ENCODE measurements at places on chromosomes 16 and 17. TPM values are rescaled to one million over a fixed set of nuclear protein-coding genes. Genes with fewer than 3 reads are reported as not detected.

DNA sequence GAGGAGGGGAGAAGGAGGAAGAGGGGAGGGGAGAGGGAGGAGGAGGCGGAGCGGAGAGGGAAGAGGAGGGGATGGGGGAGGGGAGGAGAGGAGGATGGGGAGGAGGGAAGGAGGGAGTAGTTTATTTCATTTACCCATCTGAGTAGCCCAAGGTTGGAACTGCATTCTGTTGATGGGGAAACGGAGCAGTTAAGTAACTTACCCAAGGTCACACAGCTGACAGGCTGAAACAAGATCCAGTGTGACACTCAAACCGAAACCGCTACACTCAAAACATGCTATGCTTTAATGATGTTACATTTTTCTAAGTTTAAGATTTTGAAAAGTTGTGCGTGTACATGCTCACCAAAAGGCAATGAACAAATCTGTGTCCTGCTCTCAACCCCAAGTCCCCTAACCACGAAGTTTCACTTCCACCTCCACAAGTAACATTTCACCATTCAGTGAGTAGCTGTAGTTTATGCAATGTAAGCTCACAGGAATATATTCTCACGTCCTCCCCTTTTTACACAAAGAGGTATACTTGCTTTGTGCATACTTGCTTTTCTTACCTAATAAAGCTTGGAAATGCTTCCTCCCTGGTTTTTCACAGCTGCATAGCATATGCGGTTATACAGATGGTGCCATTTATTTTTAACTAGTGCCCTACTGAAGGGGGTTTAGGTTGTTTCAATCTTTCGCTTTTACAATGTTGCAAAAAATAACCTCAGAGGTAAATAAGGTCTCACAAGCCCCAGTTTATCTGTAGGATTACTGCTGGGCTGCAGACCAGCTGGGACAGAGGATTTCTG lies 275.3 kb downstream of the PARN start:
- H3K27ac ChIP-seq = no peak overlapping the region
- no peaks in the 10 kb centered on the region for H3K27me3 ChIP-seq
- no peak for DNase-seq
- H3K4me3 ChIP-seq = no peak overlapping the region
- no peaks in the 10 kb centered on the region for H3K4me1 ChIP-seq

GRCh38 chr17:58358408-58359172 lies 6.6 kb upstream of the SUPT4H1 start:
- H3K36me3 ChIP-seq = no peaks in the 10 kb centered on the region
- no peak overlapping the region for H3K4me3 ChIP-seq
- no peak overlapping the region for H3K27ac ChIP-seq
- no peaks in the 10 kb centered on the region for H3K4me1 ChIP-seq

DNA sequence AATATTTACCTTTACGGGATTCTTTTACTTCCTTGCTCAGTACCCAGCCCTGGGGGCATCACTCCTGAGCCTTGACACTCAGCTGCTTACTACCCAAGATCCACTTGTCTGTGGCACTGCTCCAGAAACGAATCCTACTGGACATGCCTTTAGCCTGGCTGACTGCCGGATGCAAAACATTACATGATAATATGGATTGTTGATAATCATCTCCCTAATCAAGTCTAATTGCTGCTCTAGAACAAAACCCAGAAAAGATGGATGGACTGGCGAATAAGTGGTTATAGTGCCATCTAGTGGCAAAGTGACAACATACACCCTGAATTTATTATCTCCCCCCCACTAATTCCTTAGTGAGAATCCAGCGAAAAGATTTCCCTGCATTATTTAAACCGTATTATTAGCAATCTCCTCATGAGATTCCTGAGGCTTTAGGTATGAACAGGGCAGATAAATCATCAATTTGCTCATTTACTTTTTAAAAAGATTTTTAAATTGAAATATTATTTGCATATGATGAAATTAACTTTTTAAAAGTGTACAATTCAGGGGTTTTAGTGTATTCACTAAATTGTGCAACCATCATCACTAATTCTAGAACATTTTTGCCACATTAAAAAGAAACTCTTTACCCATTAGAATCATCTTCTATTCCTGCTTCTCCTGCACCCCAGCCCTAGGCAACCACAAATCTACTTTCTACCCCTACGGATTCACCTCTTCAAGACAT lies 61.6 kb downstream of the RGS9 start:
- H3K27ac ChIP-seq = no peak overlapping the region
- no peaks in the 10 kb centered on the region for H3K4me1 ChIP-seq
- H3K27me3 ChIP-seq = no peaks in the 10 kb centered on the region
- H3K4me3 ChIP-seq = no peak overlapping the region
- DNase-seq = no peak

- H3K27me3 ChIP-seq = no peaks in the 10 kb centered on the region
- no peak for DNase-seq
- H3K27ac ChIP-seq = no peak overlapping the region
Observed at GRCh38 chr17:82740906-82741759, 5.7 kb downstream of the FN3K start.

GRCh38 chr17:33864758-33865229 lies 390.3 kb upstream of the CCL2 start:
- no peaks in the 10 kb centered on the region for H3K27me3 ChIP-seq
- H3K27ac ChIP-seq = no peak overlapping the region
- no peak for DNase-seq
- H3K4me3 ChIP-seq = no peak overlapping the region

GRCh38 chr16:83728492-83728891 lies 79.3 kb upstream of the HSBP1 start:
- no peaks in the 10 kb centered on the region for H3K36me3 ChIP-seq
- DNase-seq = no peak
- no peaks in the 10 kb centered on the region for H3K27me3 ChIP-seq
- no peak overlapping the region for H3K4me3 ChIP-seq

- no peaks in the 10 kb centered on the region for H3K4me1 ChIP-seq
- no peak overlapping the region for H3K4me3 ChIP-seq
- no peak for DNase-seq
- H3K36me3 ChIP-seq = no peaks in the 10 kb centered on the region
Observed at GRCh38 chr17:27396941-27397340, 59.3 kb upstream of the KSR1 start.

DNA sequence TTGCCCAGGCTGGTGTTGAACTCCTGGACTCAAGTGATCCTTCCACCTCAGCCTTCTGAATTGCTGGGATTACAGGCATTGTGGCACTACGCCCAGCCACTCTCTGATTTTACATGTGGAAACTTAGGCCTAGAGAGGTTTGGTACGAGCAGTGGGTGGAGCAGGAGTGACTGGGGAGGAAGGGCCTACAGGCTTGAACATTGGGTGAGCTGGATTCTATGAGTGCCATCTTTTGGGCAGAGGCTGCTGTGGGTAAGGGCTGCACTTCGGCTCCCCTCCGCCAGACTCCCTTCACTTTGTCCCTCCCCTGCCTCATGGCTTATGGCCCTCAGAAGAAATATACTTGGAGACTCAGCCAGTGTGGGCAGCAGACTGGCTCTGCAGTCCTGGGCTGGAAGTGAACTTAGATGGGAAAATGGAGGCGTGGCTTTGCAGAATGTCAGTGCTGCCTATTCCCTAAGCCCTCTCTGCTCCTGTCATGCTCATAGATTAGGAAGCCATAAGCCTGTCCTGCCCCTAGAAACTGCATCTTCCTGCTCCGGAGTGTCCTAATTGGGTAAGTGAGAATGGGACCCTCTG lies 9.5 kb upstream of the MRC2 start:
- H3K27ac ChIP-seq = no peak overlapping the region
- H3K4me1 ChIP-seq = no peaks in the 10 kb centered on the region
- no peak for DNase-seq
- no peaks in the 10 kb centered on the region for H3K27me3 ChIP-seq
- no peak overlapping the region for H3K4me3 ChIP-seq
- peaks cover 6% of the 10 kb centered on the region for H3K36me3 ChIP-seq

DNA sequence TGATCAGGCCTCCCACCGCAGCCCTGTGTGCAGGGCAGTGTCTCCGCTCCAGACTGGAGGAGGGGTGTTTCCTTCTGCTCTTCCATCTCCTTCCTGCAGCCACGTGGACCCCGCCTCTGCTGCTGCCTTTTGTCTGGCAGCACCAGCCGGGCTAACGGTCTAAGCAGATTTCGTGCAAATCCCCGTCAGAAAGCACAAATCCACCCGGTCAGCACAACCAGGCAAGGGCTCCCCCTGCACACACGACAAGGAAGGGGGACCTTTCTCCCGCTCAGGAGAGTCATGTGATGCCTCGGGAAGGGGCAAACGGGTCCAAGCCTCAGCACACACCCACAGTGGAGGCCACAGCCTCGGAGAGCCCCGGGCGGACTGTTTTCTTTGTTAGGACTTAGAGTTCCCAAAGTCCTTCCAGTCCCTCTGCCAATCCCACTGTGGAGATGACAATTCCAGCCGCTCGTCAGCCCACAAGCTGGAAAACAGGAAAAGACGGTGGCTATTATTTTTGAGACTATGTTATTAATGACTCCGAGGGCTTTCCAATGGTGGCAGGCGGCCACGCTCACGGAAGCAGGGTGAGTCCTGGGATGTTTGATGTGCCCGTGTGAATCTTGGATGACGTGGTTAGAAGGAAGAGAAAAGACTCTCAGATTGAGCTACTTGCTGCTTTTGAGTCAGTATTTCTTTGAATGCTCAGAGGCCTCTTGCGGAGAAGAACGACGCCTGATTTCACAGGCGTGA lies 22.5 kb upstream of the MEAK7 start:
- H3K27me3 ChIP-seq = no peaks in the 10 kb centered on the region
- peaks cover 28% of the 10 kb centered on the region for H3K4me1 ChIP-seq
- peak overlapping the region; percentile 80 for H3K27ac ChIP-seq
- peak overlapping the region; percentile 16 for H3K4me3 ChIP-seq
- DNase-seq = no peak

DNA sequence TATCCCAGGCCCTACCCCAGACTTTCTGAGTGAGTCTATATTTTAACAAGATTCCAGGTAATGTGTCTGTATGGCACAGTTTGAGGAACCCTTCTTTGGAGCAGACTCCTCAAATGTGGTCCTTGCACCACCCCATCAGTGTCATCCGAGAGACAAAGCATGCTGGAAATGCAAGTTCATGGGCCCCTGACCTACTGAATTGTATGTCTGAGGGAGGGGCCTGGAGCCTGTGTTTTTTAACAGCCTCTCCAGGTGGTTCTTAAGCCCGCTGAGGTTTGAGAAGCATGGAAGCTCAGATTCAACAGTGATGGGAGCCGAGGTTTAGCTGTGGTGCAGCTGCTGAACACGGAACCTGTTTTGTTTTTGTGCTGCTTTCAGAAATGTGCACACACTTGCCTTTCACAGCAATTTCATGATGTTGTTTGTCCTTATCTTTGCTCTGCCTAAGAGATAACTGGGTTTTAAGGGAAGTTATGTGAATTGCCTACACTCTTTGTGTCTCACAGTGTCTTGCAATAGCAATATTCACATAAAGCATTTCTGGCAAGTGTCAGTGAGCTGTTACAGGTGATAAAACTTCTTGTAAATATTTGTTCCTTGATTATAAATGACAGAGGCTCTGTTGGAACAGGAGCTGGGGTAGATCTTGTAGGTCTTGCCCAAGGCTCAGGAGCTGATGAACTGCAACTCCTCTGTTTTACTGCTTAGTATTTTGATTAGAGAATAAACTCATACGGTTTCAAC lies 32.0 kb upstream of the IL34 start:
- peaks cover 9% of the 10 kb centered on the region for H3K4me1 ChIP-seq
- H3K27ac ChIP-seq = no peak overlapping the region
- DNase-seq = no peak
- H3K4me3 ChIP-seq = no peak overlapping the region
- no peaks in the 10 kb centered on the region for H3K36me3 ChIP-seq

- H3K27ac ChIP-seq = no peak overlapping the region
- DNase-seq = no peak
- H3K36me3 ChIP-seq = no peaks in the 10 kb centered on the region
- H3K4me1 ChIP-seq = no peaks in the 10 kb centered on the region
- no peak overlapping the region for H3K4me3 ChIP-seq
- H3K27me3 ChIP-seq = peaks cover 55% of the 10 kb centered on the region
Observed at GRCh38 chr17:50003911-50004310, 8.9 kb upstream of the DLX3 start.

GRCh38 chr17:65794572-65794971 lies 233.1 kb upstream of the AXIN2 start:
- H3K4me3 ChIP-seq = no peak overlapping the region
- H3K27ac ChIP-seq = no peak overlapping the region
- no peak for DNase-seq
- H3K4me1 ChIP-seq = peaks cover 17% of the 10 kb centered on the region

The SNX20 gene
- 5.0 TPM for total RNA-seq

The RRAD gene
- 46.9 TPM for total RNA-seq

The PIEZO1 gene
- total RNA-seq = 298 TPM

The PDE6G gene
- not detected for total RNA-seq

Measured in esophagus muscularis mucosa (tissue), 4 donors.